Skeletal muscle tissue (tissue), 5 donors: ENCODE measurements at places on chromosomes 5 and 9. TPM values are rescaled to one million over a fixed set of nuclear protein-coding genes. Genes with fewer than 3 reads are reported as not detected.

Gene PCDHA9
- 0.52 TPM for total RNA-seq

Gene QRFP
- total RNA-seq = not detected

Gene SOX30
- not detected for total RNA-seq

Gene EEIG1
- 8.9 TPM for total RNA-seq

Gene TMOD1
- 45.9 TPM for total RNA-seq
